ENCODE measurements at places on chromosomes 16 and 17.

DNA sequence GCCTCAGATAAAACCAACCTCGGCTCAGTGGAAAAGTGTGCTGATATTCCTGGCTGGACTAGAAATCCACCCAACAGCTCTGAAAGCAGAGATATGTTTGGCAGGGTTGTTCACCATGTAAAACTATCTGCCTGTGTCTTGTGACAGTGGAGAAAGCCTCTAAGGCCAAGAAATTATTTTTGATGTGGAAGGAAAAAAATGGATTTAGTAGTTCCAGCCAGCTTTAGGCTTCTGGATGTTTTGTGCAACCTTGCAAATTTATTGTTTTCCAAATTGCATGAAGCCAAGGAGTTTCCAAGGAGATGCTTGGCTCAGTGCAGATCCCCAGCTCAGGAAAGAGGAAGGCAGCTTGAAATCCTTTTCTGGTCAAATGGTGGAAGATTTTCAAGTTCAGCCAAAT, 31.6 kb downstream of the TEKT5 start:
- no peak for DNase-seq

DNA sequence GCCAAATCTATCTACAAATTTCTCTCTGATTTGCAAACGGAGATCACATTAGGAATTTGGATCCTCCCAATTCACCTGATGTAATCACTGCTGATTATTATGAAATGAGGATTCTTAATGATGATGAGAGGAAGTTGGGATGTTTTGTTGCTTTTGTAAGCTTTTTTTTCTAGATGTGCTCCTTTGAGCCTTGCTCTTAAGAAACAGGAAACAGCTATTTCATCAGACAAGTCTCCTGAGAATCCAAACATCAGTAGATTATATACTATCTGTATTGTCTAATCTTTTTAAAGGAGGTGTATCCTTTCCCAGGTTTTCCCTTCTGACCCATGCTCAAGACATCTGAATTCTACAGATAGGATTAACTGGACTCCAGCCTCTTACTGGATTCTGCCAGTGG, 73.3 kb downstream of the KIF2B start:
- DNase-seq = no peak

GRCh38 chr16:85327731-85328675, 215.7 kb upstream of the CIBAR2 start:
- no peak for DNase-seq

- no peak for DNase-seq
Observed at GRCh38 chr16:28985211-28986041, 574 bp downstream of the LAT start.

DNA sequence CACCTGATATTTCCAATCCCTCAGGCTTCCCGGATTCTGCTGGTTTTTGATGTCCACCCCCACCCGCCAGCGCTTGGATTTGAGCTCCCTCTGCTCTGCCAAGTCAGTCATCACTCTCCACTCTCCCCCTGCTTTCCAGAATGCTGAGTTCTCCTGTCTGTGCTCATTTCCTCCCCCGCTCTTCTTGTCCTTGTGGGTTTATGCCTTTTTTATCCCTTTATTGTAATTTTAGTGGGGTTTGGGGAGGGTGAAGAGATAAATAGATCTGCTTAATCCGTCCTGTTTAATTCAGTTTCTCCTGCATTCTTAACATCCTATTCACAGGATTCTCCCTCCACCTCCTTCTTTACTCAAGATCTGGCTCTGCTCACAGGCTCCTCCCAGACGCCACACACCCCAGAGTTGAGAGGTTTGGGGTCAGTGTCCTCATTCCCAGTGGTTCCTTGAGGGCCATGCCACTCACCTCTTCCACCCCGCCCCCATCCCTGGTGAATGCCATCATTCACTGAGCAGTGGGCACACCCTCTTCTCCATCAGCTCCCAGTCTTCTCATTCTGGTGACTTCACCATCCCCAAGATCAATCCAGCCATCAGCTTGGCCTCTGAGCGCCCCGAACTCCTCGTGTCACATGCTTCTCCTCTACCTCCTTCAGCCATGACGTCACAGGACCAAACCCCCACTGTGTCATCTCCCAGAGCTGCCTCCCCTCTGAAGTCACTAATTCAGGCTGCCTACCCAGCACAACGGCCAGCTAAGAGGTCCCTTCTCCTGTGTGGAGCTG, 15.1 kb upstream of the GUCY2D start:
- no peak for DNase-seq

DNA sequence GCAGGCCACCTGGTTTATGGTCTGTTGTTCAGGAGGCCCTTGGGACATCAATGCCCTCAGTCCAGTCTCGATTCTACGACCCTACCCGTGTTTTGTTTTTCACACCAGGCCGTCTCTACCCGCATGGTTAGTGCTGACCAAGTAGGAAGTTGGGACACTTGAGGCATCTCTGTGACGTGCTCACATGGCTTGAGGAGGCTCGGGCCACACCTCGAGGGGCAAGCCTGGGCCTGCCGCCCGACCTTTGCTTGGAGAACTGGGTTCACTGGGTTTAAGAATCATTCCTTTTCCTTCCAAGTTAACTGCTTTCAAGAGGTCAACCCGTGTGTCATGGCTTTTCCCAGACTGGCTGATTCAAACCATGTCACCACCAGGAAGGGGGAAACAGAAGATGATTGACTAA, 86.8 kb downstream of the CMIP start:
- no peak for DNase-seq

GRCh38 chr17:17367931-17368330, 64.8 kb downstream of the NT5M start:
- no peak for DNase-seq

DNA sequence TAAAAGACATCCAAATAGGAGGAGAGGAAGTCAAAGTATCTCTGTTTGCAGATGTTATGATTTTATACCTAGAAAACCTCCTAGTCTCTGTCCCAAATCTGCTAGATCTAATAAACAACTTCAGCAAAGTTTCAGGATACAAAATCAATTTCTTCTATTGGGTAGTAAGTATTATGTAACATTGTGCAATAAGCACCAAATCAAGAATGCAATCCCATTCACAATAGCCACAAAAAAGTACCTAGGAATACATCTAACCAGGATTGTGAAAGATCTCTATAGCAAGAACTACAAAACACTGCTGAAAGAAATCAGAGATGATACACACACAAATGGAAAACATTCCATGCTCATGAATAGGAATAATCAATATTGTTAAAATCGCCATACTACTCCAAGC, 13.0 kb downstream of the NLRP1 start:
- DNase-seq = no peak

DNA sequence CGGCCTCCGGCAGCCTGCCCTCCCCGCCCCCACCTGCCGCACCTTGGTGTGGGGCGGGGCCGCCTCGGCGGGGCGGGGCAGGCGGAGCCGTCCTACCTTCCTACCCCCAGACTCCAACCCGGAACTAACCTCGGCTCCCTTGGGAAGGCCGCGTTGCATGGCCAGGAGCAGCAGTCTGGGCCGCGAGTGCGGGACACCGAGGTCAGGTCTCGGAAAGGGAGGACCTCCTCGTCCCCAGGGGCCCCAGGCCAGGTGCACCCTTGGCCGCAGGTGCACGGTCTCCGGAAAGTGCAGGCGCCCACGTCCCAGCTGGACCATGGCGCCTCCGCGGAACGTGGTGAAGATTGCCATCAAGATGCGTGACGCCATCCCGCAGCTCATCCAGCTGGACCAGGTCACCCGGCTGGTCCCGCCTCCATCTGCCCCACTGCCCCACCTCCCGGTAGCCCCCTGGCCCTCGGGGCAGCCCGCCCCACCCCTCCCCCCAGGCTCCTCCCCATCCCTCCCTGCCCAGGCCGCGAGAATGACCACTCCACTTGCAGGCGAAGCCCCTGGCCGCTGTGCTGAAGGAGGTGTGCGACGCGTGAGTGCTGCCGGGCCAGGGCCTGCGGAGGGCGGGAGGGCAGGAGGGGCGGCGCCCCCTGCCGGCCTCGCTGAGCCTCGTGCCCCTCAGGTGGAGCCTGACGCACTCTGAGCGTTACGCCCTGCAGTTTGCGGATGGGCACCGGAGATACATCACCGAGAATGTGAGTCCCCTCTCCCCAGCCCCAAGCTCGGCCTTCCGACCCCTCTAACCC, at the start of gene ELMO3:
Gene ELMO3, plus strand, starts transcription at position 121 of the 797 bp plus-strand sequence. Its CDS starts 196 bp downstream, at position 317.
- no peak for DNase-seq

DNA sequence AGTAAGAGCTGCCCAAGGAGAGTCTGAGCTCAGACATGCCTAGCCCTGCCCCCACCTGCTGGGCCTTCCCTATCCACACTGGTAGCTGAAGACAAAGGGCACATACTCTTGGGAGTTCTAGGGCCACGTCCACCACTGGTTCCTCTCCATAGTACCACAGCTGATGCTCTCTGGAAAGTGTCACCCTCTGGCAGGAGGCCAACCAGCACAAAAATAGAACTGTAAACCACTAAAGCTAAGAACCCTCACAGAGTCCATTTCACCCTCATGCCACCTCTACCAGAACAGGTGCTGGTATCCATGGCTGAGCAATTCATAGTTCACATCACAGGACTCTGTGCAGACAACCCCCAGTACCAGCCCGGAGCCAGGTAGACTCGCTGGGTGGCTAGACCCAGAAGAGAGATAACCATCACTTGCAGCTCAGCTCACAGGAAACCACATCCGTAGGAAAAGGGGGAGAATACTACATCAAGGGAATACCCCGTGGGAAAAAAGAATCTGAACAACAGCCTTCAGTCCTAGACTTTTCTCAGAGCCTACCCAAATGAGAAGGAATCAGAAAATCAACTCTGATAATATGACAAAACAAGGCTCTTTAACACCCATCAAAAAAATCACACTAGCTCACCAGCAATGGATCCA, 115.3 kb downstream of the CEP112 start:
- DNase-seq = no peak

GRCh38 chr16:12682432-12683165, 121.1 kb downstream of the CPPED1 start:
- no peak for DNase-seq

- DNase-seq = no peak
Observed at GRCh38 chr16:88194397-88195268, 188.1 kb upstream of the ZNF469 start.

DNA sequence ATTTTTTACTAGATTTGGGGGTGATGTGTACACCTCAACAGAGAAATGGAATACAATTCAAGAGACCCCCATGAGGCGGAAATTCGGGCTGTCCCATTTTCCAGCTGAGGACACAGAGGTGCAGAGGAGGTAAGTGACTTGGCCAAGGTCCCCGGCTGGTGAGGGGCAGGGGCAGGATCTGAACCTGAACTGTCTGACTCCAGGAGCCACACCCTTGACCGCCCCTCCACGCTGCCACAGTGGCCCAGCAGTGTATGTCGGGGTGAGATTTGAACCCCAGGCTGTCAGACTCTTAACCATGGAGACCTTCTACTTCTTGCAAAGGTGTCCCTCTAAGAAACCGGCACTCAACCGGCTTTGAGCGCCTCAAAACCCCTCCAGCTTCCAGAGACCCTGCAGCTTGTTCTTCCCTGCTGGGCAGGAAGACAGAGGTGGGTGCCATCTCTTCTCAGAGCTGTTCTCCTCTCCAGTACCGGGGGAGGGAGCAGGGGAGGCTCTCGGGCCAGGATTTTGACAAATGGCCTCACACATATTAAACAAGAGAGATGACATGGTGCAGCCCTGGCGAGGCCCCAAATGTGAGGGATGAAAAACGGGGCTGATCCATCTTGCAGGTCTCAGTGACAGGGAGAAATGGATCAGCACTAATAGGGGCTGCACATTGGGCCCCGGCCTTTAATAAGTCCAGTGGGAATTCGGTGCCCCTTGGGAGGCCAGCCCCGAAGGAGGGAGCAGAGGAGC, 222.3 kb downstream of the GSG1L start:
- no peak for DNase-seq

DNA sequence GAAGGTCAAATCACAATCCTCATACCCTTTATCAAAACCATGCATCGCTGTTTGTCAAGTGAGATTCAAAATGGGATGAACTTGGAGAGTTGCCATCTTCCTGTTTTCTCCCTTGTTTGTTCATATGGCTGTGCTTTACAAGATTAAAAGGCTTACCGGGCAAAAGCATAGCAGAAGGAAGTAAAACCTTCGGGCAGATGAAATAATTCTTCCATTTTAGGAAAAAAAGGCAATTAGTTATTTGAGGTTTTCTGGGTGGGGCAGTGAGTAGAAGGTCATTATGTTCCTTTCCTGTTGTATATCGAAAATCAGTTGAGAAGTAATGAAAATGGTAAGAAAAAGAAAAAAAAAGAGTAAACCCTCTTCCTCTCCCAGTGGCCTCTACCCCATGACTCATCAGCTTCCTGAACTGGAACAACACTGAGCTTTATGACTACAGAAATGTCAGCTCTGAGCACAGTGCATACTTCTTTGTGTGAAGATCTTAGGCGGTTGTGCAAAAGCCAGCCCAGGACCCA, 369.2 kb downstream of the CDH13 start:
- no peak for DNase-seq

DNA sequence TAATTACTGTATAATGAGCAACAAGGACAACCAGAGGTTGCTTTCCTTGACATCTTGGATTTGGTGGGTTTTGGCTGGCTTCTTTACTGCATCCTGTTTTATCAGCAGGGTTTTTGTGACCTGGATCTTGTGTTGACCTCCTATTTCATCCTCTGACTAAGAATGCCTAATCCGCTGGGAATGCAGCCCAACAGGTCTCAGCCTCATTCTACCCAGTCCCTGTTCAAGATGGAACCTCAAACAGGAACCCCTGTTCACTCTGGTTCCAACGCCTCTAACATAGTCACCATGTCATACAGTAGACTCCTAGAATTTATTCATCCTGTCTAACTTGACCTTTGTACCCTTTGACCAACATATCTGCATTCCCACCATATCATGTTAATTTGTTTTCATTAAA, 183.8 kb upstream of the SOX9 start:
- no peak for DNase-seq

DNA sequence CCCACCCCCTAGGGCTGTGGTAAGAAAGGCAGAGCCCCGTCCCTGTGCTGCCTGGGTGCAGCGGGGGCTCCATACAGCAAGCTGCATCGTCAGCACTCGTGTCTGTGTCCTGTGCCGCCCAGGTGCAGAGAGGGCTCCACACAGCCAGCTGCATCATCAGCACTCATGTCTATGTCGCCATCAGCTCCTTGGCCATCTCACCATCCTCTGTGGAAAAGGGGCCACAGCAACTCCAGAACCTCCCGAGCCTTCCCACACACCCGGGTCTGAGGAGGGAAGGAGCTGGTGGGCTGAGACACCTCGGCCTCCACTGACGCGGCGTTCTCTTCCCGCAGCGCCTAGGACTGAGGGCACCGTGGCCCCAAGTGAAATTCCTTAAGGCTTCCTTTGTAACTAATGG, 72.9 kb upstream of the CHMP6 start:
- DNase-seq = no peak

- DNase-seq = peak; percentile 57
Observed at GRCh38 chr17:37490022-37490587, 414 bp downstream of the DUSP14 start.
